KG1 (cell line): ENCODE measurements at places on chromosomes 2 and 18.

DNA sequence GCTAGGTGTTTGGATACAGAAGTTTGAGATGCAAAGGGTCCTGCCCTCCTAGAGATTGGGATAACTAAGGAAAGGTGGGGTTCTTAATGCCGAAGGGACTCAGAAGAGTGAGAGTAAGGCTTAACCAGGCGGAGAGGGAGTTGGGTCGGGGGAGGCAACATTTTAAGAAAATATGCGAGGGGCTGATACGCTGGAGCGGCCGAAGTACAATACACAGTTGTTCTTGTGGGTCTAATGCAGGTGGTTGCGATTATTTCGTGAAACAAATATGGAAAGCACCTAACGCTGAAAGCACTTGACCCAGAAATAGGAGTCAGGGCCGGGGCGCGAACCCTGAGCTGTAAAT lies 344 bp upstream of the MRPL33 start:
- DNase-seq, result no peak

GRCh38 chr2:173395567-173396351 lies 41.1 kb downstream of the CDCA7 start:
- DNase-seq, result no peak

DNA sequence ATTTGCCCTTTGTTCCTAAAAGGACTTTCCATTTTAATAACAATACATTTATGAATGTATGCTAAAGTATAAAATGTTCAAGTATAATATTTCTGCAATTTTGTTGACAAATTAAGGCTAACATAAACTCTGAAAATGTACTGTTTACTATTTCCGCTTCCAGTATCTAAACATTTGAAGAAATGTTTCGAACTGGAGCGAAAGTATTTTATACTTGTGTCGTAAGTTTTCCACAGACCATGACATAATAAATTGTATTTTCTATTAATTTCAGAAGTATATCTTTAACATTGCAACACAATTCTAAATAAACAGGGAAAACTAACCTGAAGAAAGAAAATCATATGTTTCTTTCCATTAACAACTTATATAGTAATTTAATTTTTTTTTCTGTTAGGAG lies 146.3 kb downstream of the CALCRL start:
- DNase-seq, result no peak

DNA sequence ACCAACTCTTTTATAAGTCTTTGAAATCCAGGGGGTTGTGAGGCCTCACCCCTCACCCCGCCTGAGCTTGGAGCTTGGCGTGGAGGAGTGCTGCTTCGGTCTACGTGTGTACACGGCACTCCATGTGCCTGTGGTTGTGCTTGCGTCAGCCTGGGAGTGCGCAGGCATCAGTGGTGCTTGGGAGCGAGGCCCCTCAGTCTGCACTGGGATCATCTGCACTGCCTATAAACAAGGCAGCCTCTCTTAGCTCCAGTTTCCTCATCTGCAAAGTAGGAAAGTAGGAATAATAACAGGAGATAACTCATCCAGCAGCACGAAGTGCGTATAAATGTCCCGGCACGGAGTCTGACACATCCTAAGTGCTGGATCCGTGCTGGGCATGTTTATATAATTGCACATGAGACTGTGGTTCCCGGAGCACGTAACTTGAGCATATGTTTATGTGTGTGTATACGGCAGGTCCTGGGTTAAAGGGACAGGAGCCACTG lies 1.2 kb downstream of the GYPC start:
- peak; percentile 64 for DNase-seq

DNA sequence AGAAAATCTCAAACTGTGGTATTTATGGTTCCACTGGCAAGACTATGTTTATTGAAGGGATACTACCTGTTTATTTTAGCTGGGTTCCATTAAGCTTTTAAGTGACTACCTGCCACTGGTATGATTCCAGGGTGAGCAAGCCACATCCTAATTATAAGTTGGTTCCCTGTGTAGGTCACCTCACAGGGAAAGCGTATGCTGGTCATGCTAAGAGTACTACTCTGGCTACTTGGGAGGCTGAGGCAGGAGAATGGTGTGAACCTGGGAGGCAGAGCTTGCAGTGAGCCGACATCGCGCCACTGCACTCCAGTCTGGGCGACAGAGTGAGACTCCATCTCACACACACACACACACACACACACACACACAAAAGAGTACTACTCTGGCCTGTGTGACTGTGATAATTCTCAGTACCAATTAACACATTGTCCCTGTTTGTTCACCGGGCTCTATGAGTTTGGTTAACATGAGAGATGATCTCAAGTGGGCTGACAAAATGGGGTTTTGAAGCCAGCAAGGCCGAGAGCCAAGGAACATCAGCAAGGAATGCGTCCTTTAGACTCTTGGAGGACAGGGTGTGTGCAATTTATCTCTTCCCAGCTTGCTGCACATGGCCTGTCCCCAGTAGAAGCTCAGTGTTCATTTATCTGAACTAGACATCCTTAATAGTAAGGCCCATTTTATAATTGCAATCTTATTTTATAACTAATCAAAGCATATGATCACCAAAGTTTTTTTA lies 15.2 kb upstream of the ITSN2 start:
- DNase-seq, result no peak

DNA sequence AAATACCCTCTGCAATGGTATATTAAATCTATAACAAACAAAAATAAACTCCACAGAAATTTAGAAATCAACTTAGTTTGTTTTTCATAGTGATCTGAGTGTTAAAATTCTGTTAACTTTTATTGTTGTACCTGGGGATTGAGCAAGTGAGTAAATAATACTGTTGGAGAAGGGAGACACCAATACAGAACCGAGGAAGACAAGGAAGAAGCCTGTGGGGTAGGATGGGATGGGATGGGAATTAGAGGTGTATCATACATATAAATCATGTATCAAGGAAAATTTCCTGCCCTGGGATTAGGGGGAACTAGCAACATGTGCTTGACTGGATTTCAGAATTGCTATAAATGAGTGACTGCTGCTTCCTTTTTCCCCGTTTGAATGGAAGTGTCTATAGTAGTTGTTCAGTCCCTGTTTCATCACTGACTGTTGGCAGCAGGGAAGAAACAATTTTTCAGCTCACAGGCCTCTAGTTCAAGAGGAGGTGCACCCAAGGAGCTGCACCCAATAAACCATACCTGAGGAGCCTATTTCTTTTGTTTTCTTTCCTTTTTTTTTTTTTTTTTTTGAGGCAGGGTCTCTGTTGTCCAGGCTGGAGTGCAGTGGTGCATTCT lies 53.1 kb downstream of the SP110 start:
- DNase-seq, result no peak

GRCh38 chr2:158781353-158781961 lies 13.7 kb upstream of the DAPL1 start:
- DNase-seq, result no peak

GRCh38 chr2:133452583-133452982 lies 115.7 kb downstream of the NCKAP5 start:
- DNase-seq, result no peak

DNA sequence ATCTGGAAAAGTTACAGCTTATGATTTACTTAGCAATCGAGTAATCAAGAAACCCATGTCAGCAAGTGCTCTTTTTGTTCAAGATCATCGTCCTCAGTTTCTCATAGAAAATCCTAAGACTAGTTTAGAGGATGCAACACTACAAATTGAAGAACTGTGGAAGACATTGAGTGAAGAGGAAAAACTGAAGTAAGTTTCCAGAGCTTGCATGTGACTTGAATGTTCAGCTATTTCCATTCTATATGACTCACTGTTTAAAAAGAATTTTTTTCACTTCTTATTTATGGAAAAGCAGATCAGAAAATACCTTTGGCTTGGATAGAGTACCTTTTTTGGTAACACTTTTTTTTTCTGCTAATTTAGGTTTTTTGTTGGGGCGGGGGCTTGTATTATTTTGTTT lies 70.7 kb downstream of the PMS1 start:
- no peak for DNase-seq

DNA sequence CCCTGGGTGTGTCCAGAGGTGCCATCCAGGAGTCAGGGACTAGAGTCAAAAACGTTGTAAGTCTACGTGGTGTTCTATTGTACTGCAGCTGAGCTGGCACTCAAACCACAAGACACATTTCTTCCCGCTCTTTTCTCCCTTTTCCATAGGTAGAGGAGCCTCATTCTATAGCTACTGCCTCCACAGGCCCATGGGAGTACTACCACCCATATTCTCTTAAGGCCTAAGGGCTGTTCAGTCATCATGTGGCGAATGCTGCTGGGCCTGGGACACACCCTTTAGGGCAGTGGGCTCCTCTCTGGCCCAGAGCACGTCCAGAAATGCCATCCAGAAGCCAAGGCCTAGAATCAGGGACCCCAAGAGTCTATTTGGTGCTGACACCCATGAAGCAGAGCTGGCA lies 1271.7 kb downstream of the CNTNAP5 start:
- no peak for DNase-seq

GRCh38 chr2:37623971-37624900 lies 47.2 kb downstream of the CDC42EP3 start:
- DNase-seq, result no peak

DNA sequence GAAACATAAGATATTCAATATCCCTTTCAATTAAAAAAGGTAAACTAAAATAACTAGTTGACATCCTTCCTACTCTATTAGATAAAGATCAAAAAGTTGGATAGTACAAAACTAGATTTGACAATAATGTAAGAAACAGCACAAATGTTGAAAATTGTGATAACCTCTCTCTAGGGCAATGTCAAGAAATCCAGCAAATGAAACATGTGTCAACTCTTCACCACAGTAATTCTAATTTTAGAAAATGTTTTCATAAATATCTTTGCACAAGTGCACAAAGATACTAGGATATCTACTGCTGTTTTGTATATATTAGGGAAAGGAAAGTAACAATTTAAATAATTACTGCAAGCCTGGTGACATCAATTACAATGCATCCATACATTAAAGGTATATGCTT lies 1220.1 kb downstream of the LRP1B start:
- DNase-seq, result no peak

DNA sequence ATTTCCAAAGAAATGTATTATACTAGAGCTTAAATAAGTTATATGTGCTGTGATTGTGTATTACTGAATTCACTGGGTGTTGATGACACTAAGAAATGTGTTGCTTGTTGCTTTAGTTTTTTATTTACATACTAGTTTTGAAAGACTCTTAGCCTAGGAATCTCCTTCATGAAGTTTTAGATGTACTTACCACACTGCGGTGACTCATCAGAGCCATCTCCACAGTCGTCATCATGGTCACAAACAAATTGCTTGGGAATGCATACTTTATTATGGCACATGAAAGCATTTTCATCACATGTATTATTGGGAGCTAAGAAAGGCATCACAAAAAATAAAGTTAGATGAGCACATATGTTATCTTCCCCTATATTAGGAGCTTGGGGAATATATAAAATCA lies 1624.2 kb downstream of the LRP1B start:
- DNase-seq, result no peak

DNA sequence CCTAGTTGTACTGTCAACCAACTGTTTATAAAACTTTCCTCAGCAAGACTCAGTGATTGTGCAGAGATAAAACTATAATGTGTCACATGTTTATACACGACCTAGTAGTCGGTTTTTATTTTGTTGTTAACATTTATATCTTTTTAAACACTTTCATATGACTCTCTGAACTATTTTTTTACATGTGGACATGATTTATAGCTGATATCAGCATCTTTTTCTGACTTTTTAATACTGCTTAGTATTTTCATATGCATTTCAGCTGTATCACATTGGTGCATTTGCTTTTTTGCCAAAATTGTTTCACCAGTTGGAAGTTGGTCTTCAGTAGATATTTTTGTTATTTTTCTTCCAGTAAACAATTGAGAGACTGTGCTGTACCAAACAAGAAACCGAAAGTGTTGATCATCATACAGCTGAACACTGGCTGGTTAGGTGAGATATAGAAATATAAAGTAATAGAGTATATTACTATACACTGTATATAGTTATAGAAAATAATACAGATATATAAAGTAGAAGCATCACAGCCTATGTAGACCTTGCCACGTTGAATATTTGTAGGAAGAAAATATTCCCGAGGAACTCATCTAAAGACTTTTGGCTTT lies 154.2 kb downstream of the KCTD1 start:
- no peak for DNase-seq

GRCh38 chr2:48264627-48265026 lies 265.3 kb upstream of the STON1 start:
- no peak for DNase-seq

- no peak for DNase-seq
Observed at GRCh38 chr2:105806996-105807395, 62.3 kb downstream of the NCK2 start.

DNA sequence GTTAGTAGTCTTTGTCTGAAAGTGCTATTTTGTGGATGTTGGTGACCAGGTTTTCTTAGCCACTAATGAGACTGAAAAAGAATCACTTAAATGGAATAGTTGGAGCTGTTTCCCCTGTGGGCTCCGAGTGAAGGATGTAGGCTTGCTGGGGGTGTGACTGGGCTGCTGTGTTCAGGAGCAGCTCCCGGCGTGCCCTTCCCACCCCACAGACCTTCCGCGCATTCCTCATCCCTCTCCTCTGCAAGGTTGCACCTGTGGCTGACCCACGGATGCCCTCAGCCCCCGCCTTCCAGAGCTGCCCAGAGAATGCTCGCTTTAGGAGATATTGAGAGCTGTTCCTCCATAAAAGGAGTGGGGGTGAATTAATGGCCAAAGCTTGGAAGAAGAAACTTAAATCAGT lies 174.3 kb downstream of the LDLRAD4 start:
- no peak for DNase-seq

- no peak for DNase-seq
Observed at GRCh38 chr2:120729406-120730399, 6.0 kb upstream of the GLI2 start.

DNA sequence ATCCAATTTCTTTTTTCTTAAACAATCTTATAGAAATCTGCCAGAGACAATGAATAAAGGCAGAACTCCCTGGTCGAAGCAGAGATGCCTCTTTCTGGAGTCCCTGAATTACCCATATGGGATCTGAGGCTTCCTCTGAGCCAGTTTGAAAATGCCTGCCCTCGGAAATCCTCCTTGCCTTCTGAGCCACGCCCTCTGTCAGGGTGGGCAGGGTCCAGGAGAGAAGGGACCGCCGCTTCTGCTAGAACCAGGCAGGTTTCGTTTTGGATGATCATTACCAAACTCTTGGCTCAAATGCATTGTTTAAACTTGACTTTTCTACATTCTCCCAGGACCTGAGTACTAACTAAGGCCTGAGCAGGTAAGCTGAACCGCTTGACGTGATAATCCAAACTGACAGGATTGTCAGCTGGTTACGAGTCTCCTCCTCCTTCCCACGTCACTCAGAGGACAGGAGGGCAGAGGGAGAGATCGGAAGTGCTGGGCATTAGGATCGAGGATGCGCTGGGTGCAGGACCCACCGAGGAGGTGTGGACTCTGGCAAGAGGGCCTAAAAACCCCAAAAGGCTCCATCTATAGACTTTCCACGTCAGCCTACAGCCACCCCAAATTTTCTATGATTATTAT lies 128.4 kb downstream of the KLHL29 start:
- DNase-seq, result no peak

GRCh38 chr2:4039896-4040295 lies 336.5 kb downstream of the DCDC2C start:
- no peak for DNase-seq
